ENCODE measurements at places on chromosomes 16 and 17.

DNA sequence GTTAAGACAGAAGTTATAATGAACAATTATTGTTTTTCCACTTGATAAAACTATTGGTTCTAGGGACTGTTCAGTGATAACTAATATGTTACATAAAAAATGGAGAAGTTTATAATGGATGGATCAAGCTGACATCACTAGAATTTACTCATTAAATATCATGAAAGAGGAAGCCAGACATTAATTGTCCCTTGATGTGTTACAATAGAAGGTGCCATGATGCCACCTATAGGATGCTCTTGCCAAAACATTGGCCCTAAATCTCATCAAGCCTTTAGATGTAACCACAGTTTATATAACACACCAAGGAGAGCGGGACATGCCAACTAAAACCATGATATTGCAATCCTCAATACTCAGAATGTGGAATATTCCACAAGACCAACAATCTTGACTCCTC is 147.9 kb upstream of the MON1B start:
- peak; percentile 15 for DNase-seq

DNA sequence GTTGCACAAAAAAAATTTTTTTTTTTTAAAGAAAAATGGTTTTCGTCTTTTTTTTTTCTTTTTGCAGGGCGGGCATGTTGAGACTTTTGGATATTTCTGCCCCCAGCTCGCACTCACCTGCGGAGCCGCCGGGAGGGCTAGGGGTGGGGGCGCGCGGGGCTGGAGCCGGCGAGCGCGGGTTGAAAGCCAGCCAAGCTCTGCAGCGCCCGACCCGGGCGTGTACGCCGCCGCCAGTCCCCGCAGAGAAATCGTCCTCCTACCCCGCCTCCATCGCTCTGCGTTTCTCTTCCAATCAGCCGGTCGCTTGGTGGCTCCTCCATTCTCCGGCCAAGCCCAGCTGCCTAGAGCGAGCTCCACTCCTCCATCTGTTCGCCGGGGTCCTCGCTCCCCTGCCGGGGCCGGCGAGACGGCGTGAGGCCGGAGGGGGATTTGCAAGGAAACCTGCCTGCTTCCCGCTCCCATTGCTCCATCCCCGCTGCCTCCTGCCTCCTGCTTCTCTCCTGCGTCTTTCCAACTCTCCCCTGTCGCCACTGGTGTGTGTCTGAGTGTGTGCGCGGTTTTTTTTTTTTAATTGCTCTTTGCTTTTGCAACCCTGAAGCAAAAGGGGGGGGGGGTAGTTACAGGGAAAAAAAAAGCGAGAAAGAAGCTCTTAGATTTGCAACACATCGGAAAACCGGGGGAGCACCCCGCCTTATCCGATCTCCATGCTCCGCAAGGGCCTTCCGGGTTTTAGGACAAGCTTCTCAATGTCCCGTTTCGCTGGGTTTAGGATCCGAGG is 1.8 kb upstream of the UBTF start:
- peak; percentile 88 for DNase-seq

DNA sequence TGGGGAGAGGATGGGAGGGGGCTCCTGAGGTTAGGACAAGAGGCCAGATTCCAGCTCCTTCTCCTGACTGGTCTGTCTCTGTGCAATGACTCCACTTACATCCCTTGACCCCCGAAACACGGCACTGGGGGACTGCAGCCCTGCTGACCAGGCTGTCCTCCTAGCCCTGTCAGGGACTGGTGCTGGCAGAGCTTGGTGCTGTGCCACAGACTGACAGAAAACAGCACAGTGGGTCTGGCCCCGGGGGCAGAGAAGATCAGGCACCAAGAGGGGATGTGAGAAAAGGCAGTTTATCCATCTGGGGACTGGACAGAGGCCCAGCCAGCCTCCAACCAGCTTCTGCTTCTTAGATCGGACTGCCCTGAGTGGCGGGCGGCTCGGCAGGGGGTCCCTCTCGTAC is 19.4 kb downstream of the SLC38A7 start:
- DNase-seq, result no peak

DNA sequence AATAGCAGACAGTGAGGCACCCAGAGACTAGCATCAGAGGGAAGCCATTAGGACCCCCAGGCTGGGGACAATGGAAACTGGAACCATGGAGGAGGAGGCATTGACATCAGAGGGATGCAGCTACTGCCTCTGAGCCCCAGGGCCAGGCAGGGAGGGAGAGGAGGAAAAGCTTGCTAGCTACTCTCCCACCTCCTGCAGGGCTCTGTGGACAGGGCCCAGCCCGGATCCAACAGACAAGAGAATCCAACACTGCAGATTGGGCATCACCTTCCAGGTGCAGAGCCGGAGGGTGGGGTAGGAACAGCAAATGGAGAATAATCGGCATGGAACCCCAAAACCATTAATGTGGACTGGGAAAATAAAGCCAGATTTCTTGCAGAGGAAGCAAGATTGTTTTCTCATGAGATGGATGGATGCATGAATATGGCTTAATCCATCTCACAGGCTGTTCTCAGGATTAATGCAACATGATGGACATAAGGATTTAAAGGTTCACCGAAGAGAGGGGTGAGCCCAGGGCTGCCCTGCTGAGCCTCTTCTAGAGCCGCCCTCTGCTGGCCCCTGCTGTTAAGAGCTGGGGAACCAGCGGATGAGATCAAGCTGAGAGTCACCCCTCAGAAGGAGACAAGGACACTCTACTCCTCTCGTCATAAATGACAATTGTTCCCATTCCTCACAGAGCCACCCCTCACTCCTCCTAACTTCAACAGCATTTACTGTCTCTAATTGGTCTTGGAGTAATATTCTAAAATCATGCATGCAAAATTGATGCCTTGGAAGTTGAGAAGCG is 48.8 kb downstream of the DNAH3 start:
- peak; percentile 31 for DNase-seq

GRCh38 chr16:11057711-11058345 is 113.5 kb downstream of the CLEC16A start:
- DNase-seq, result no peak

DNA sequence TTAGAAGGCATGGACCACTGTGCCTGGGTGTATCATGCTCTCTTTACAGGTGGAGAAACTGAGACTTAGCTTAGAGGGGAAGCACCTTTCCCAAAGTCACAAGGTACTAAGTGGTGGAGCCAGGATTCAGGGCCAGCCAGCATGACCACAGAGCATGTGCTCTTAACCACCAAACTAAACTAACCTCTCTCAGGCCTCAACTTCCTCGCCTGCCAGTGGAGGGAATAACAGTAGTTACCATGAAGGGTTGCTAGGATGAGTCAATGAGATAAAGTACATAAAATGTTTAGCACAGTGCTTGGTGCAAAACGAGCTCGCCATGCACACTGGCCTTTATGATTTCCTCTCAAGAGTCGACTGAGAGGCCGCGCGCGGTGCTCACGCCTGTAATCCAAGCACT is 6.4 kb upstream of the MYO1C start:
- DNase-seq, result peak; percentile 77

GRCh38 chr17:5820721-5821456 is 236.6 kb upstream of the NLRP1 start:
- peak; percentile 16 for DNase-seq

DNA sequence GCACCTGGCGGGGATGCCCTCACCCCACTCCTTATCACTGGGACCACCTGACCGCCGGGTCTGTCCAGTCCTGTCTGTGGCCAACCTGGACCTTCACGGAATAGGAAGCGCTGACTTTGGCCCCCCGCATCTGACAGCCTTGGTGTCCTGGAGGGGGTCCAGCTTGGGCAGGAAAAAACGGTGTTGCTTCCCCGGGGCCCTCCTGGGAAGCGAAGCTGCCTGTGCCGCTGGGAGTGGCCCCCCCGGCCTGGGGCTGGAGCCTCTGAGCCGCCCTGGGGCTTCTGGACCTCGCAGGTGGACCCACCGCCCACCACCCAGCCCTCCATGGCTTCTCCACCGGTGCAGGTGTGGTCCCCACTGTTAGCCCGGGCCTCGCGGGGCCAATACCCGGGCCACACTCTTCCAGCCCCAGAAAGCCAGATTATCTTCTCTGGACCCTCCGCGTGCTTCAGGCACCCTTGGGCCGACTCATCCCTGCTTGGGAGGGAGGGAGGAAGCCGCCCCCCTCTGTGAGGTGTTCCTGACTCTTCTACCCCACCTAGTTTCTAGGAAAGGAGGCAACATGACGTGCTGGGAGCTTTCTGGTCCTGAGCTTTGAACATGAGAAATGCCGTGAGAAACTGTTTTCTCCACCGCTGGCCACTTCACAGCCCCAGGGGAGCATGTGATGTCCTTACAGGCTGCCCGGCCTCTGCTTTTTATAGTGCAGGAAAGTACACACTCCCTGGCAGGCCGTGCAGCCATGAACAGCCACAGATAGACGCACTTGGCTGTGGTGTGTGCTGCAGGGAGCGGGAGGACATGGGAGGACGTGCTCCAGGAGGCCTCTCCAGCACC is 1.1 kb downstream of the C1QTNF1 start:
- DNase-seq, result no peak

DNA sequence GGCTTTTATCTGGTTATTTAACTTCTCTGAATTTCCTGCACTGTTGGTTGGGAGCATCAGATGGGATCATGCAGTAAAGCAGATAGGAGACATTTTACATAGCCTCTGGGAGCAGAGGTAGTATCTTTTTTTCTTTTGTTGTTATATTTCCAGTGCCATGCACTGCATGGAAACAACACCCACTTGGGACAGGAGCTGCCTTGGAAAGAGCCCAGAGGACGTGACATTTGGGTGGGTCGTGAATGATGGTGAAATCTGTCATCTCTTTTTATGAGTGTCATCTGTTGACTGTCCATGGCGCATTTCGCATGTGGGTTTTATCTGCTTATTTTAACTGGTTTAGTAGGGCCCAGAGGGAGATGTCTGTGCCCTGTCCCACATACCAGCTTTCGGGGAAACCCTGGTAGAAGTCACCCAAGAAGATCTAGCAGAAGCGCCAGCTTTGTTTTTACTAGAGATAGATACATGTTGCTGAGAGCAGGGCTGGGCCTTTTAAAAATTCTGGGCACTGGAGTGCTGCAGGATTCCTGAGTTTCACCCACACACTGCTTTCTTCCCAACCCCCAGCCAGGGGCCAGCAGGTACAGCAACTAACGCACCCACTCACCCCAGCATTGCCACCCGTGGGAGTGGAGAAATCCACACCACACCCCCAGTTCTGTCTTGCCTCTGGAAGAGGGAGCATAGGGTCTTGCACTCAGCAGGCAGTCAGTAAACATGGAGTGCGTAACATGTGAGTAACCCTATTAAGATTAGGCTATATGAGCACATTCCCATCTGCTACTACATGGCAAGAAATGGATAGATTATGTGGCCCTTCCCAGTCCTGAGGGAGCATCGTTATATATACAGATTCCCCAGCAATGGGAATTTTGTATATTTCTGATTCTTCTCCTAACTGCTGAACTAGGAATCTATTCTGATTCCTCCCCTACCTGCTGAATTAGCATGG is 8.4 kb upstream of the TERF2 start:
- no peak for DNase-seq

DNA sequence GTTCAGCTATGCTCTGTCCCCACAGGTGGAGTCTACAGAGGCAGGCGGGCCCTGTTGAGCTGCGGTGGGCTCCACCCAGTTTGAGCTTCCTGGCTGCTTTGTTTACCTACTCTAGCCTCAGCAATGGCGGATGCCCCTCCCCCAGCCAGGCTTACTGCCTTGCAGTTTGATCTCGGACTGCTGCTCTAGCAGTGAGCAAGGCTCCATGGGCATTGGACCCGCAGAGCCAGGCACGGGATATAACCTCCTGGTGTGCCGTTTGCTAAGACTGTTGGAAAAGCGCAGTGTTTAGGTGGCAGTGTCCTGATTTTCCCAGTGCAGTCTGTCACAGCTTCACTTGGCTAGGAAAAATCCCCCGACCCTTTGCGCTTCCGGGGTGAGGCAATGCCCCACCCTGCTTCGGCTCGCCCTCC is 89.1 kb downstream of the BCAS3 start:
- DNase-seq, result no peak

- DNase-seq, result no peak
These were observed 7.3 kb downstream of the ATP2A3 start for GRCh38 chr17:3956983-3957382.

GRCh38 chr17:42200706-42201457 is 6.6 kb upstream of the GHDC start:
- DNase-seq, result peak; percentile 22

DNA sequence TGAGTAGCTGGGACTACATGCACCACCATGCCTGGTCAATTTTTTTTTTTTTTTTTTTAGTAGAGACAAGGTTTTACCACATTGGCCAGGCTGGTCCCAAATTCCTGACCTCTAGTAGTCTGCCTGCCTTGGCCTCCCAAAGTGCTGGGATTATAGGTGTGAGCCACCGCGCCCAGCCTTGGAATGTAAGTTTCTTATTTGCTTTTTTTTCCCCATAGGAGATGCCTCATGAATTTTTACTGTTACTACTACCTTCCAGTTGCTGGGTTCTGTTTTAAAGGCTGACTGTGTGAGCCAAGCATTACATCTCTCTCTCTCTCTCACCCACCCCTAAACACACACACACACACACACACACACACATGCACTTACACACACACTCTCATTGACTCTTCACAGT is 112.6 kb downstream of the RGS9 start:
- DNase-seq, result no peak

DNA sequence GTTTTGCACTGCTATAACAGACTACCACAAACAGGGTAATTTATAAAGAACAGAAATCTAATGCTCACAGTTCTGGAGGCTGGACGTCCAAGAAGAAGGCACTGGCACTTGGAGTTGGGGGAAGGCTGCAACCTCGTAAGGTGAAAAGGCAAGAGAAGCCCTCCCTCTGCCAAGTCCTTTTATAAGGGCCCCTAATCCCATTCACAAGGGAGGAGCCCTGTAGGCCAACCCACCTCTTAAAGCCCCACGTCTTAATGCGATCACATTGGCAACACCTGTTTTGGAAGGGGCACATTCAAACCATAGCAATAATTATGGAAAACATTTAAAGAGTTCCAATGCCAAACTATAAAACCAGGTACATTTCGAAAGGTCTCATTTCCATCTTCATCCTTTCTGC is 5.2 kb downstream of the PKD1L3 start:
- DNase-seq, result no peak

- DNase-seq, result no peak
These were observed 238.2 kb downstream of the KCNJ2 start for GRCh38 chr17:70407506-70407905.

GRCh38 chr17:80491478-80492342 is 15.3 kb upstream of the NPTX1 start:
- DNase-seq, result peak; percentile 58

DNA sequence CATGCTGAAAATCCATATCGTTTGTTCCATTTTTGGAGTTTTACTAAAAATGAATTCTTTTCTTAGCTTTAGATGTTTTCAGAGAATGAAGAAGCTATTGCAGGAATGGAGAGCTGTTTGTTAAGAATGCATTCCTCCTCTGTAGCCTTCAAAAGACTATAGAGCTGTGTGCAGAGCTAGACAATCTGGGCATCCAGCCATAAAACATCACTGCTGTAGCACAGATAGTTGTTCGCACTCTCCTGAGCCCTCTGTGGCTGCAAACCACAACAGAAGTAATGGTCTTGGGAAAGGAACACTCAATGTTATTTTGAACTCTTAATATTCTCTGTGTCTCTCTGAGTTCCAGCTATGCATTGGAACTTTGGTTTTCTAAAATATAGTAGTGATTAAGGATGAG is 4.9 kb downstream of the TNRC6C start:
- DNase-seq, result peak; percentile 94

Measured in astrocyte of the hippocampus (primary cell).